PC-3 (cell line): ENCODE measurements at places on chromosomes 16 and 17.

GRCh38 chr16:66908762-66909559, 9.7 kb downstream of the CDH16 start:
- no peak for DNase-seq

DNA sequence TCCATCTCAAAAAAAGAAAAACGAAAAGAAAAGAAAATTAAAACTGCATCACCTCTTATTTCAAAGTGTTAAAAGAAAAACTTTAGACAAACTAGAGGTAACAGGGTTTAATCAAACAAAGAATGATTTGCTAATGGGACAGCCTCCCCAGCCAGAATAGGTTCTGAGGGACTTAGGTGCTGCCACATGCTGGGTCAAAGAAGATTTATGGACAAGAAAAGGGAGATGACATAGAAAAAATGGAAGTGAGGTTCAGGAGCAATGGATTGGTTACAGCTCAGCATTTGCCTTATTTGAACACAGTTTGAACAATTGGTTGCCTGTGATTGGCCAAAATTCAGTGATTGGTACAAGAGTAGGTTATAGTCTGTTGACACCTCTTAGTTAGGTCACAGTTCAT, 21.1 kb downstream of the TMC5 start:
- DNase-seq = no peak

DNA sequence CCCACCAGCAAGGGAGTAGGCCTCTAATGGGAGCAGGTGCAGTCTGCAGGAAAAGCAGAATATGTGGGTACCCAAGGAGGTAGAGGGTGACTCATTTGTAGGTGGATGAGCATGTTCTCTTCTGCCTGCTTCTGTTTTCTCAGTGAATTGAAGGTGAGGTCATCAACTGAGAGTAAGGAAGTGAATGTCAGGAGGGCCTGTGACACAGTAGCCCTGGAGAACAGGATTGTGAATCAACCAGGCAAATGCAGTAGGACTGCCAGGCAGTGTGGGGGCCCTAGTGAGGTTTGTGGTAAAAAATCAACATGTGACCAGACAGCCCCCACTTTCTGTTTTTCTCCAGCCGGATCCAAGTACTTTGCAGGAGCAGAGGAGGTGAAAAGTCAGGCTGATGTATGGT, 150.5 kb upstream of the SOX9 start:
- peak; percentile 94 for DNase-seq

DNA sequence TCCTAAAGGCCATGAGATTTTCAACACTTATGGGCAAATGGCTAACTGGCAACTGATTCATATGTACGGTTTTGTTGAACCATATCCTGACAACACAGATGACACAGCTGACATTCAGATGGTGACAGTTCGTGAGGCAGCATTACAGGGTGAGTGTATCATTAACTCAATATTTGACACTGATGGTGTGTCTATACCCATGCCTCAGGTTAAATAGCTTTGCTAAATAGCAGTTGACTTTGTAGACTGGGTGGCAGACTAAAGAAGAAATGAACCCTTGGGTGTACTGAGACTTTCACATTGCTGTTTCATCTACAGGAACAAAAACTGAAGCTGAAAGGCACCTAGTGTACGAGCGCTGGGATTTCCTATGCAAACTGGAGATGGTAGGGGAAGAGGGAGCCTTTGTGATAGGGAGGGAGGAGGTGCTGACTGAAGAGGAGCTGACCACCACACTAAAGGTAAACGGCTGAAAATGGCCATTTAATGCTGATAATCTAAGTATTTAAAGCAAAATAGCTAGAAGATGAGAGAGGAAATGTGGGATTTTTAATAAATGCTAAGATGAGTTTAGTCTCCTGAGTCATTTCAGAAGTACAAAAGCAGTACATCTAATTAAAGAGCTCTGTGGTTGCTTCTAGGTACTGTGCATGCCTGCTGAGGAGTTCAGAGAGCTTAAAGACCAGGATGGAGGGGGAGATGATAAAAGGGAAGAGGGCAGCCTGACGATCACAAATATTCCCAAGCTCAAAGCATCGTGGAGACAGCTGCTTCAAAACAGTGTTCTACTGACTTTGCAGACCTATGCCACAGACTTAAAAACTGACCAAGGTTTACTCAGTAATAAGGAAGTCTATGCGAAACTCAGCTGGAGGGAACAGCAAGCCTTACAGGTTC, 3.0 kb downstream of the SETD6 start:
- no peak for DNase-seq

GRCh38 chr17:28306954-28307401, 12.0 kb upstream of the TMEM97 start:
- no peak for DNase-seq

GRCh38 chr17:74637265-74637664, 13.7 kb upstream of the CD300E start:
- no peak for DNase-seq

GRCh38 chr16:83913245-83913633, 14.3 kb downstream of the MLYCD start:
- no peak for DNase-seq

DNA sequence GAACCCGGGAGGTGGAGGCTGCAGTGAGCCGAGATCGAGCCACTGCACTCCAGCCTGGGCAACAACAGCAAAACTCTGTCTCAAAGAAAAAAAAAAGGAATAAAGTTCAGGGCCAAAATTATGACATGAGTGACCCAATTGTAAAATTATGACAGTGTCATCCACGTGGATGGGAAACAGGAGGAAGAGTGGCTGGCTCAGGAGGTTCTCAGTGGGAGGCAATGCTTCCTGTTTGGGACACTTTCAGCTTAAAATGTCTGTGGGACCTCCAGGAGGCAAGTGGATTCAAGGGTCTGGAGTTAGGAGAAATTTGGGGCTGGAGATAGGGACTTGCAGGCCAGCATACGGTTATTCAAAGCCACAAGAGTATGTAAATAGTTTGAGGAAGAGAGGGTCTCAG, 8.0 kb upstream of the STX4 start:
- DNase-seq = no peak

- no peak for DNase-seq
Measured at GRCh38 chr17:31715446-31715845, 143.6 kb downstream of the COPRS start.

DNA sequence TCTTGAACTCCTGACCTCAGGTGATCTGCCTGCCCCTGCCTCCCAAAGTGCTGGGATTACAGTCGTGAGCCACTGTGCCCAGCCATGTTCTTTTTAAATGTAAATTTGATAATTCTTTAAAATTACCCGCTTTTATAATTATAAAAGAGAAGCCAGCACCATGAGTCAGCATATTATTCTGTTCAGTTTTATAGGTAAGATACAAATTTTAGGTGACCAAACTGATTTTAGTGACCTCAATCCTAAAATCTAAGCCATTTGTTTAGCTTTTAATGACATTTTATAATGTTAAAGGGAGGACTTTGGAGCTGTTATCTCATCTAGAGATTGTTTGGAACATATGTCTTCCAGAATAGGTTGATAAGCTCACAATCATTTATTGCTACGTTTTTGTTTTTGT, 20.8 kb upstream of the PPM1E start:
- no peak for DNase-seq

DNA sequence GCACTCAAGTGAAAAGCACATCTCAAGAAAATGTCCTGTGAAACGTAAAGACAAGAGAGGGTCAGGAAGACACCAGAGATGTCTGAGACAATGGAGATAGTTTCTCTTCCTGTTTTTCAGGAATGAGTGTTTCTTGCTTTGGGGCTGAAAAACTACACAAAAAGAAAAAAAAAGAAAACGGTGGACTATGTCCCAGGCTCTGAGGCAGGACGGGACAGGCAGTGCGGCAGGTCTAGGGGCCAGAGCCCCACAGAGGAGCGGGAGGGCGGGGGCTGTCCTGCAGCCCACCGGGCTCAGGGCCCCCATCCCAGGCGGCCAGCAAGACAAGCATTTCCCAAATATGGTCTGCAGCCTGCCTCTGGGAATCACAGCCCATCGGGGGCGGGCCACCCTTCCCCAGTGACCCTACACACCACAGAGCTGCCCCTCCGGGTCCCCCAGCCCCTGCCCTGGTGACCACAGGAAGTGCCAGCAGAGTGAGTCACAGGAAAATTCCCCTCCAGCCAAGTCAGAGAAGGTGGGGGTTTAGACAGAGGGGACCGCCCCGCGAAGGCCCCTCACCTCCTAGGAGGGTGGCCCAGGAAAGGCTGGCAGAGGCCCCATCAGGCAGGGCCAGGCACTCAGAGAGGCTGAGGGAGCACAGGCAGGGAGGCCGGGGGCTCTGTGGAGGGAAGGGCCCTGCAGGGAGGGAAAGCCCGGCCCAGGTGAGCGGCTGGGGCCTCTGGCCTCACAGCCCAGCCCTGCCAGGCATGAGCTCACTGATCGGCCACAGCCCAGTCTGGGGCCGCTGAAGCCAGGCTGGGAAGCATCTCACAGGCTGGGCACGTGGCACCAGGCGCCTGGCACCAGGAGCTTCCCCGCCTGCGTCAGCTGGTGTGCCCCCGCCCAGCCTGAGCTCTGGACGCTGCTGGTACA, 6.3 kb downstream of the BCAR1 start:
- peak; percentile 94 for DNase-seq

GRCh38 chr17:72996791-72997190, 95.7 kb downstream of the SLC39A11 start:
- no peak for DNase-seq

GRCh38 chr17:80308692-80309517, 48.3 kb downstream of the RNF213 start:
- DNase-seq = no peak

- DNase-seq = no peak
Measured at GRCh38 chr16:81446907-81447268, 2.3 kb downstream of the CMIP start.

DNA sequence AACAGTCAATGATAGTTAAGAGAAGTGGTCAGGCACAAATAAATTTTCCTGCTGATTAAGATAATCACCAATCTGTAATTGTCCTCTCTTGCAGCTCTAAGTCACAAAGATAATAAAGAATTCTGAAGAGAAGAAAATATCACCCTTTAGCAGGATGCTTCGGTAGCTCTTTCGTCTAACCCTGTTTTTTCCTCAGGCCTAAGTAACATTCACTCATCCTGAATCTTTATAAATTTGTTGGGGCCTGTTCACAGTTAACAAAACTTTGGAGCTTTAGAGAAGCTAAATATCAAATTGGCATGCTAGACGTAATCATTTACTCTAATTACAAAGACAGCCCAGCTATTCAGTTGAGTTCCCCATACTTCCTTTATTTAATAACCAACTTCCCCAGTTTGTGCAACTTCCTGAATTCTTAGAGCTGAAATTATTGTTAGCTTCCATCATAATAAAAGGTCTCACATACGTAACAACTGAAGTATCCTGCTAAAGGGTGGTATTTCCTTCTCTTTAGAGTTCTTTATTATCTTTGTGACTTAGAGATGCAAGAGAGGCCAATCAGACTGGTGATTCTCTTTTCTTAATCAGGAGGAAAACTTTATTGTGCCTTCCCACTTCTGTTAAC, 118.6 kb downstream of the TANGO6 start:
- no peak for DNase-seq

GRCh38 chr16:56864960-56865359, at the start of gene SLC12A3:
Gene SLC12A3 (plus strand): TSS chr16:56865207. CDS start chr16:56865236, 29 bp downstream.
- no peak for DNase-seq

GRCh38 chr17:46984892-46985291, 5.8 kb upstream of the RPRML start:
- no peak for DNase-seq

- no peak for DNase-seq
Measured at GRCh38 chr17:13554231-13554630, 47.5 kb downstream of the HS3ST3A1 start.

GRCh38 chr17:6753546-6753945, 2.3 kb upstream of the XAF1 start:
- DNase-seq = no peak

DNA sequence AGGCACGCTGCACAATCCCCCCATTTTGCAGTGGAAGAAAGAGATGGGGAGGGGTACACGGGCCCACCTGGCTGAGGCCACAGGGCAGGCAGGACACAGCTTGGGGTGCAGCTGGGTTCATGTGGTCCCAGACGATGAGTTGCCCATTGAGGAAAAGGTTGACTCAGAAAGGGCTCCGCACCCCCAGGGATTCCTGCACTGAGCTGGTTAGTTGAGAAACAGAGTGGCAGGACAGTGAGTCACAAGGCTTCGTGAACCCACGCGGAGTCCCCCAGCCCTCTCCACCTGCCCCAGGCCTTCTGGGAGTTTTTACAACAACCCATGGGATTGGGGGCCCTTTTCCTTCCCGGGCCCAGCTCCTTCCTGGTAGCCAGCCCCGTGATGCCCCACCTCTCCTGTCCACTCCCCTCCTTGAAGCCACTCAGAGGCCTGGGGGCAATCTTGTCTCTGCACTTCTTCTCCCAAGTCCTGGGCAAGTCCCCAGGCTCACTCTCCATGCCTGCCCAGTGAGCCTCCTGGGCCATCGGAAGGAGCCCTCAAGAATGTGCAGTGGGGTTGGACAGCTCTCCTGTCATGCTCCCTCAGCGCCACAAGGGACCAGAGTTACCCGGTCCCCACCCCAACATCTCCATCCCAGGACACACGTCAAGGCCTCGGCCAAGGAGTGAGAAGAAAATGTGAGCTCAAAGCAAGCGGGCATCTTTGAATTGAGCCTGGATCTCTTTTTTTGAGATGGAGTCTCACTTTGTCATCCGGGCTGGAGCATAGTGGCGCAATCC, 251.2 kb downstream of the PARN start:
- peak; percentile 60 for DNase-seq
